ENCODE measurements at places on chromosomes 11 and 22.

GRCh38 chr22:27475548-27475897 lies 326.0 kb downstream of the MN1 start:
- no peak for DNase-seq

GRCh38 chr11:46970913-46971625 lies 34.5 kb downstream of the CSTPP1 start:
- DNase-seq: no peak

DNA sequence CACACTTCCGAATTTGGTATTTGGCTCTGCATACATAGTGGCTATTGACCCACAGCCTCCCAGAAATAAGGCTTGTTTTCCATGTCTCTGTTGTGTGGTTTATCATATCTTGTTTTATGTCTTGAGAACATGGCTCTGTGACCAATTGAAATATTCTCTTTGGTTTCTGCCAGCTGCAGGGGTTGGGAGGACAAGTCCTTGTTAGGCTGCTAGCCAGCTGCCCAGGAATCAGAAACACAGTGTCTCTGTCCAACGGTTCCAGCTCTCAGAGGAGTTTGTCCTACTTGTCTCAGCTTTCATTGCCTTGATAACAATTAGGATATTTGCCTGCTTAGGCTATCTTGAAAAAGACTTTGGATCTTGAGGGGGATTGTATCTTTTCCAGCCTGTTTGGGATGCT lies 6.0 kb upstream of the SLC7A4 start:
- DNase-seq: no peak

GRCh38 chr11:68505596-68505995 lies 45.0 kb downstream of the PPP6R3 start:
- no peak for DNase-seq

DNA sequence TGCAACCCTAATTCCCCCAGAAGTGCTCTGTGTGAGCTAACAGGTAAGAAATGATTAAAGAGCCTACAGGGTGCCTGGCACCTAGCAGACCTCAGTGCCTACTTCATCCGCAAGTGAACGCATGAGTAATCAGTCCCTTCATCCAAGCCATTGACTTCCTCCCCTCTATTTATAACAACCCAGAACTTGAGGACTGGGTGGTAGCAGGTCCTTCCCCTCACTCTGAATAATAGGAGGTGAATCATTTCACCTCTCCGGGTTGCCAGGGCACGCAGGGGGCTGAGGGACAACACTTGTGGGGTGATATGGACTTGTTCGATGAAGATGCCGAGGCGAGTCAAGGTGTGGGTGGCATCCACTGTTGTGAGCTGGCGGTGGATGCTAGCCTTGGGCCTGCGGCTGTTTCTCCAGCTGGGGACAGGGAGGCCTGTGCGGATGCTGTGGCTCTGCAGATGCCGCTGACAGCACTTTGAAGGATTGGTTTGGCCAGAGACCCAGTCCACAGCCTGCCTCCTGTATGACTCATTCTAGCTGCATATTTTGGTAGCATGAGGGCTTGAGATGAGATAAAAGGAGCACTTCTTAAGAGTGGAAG lies 11.7 kb upstream of the SORL1-AS1 start:
- no peak for DNase-seq

DNA sequence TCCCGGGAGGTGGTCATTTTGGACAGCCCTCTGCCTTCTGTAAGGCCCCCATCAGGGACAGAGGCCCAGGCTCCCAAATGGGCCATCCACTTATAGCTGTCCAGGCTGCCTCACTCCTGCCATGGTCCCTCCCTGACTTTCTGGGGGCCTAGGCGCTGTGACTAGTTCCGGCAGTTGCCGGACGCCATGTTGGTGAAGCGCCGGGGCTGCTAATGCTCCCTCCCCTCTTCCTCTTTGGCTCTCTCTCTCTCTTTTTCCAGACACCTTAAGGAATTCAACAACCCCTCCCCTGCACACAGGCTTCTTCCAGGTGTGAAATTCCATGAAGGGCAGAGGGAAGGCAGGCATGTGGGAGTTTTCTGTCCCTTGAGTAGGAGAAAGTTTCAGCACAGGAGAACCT lies 445.6 kb downstream of the SOX6 start:
- DNase-seq: no peak

- DNase-seq: no peak
These were observed 15.5 kb upstream of the RAC2 start for GRCh38 chr22:37259540-37260029.

DNA sequence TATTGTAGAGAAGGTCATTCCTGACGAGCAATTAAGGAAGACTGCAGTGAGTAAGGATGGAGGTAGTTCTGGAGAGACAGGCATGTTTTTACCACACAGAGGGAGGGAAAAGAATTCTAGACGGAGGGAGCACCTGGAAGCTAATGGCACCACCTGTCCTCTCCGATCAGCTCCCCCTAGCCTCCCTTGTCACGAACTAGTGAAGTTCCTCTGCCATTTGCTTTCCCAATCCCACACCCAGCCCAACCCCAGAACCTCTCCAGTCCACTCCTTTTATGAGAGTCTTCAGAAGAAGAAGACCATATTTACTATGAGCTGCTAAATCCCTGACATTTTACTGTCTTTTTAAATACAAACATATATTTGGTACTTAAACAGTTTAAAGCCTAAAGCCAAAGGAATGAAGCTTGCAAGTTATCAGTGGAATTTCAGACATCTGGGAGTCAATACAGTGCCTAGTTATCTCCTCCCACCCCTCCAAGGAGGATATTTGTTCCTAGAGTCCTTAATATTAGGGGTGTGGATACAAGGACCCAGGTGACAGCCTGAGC lies 46.1 kb upstream of the HSPA8 start:
- DNase-seq: no peak

DNA sequence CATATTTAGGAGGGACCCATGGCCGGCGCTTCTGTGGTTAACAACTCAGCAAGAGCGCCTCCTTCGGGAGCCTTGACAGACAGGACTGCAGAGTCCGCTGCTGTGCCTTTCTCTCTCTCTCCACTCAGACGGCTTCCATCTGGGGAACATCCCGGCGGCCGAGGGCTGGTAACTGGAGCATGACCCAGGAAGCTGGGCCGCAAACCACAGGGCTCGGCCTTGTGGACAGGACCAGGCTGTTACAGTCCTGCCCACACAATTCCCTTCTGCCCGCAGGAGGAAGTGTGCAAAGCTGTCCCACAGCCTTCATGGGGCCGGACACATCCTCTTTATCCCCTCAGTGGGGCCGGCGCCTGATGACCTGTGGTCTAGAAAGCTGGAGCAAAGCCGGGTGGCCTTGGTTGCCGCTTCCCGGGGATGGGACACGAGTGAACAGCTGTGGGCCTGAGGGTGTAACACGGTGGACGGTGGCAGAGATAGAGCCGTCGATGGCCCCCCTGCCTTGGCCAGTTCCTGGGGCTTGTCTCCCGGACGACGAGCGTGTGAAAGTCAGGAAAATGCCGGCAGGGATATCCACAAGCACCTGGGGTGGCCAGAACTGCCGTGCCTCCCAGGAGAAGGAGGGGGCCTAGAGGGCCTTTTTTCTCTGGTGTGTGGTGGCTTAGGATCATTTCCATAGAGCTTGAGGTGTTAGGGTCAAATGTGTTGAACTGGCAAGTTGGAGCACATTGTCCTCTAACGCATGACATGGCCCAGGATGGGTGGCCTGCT lies 50.1 kb downstream of the FBLN1 start:
- DNase-seq: no peak

DNA sequence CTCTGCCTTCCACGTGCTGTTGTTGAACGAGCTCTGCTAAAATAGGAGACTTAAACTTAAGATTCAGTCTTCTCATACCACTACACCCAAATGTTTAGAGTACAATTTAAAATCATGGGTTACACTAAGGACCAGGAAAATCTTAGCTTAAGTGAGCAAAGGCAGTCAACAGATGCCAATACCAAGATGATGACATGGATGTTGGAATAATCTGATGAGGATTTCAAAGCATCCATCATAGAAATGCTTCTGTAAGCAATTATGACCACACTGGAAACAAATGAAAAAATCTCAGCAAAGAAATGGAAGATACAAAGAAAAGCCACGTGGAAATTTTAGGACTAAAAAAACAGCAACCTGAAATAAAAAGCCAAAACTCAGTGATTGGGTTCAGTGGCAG lies 109.8 kb downstream of the ATXN10 start:
- DNase-seq: no peak

DNA sequence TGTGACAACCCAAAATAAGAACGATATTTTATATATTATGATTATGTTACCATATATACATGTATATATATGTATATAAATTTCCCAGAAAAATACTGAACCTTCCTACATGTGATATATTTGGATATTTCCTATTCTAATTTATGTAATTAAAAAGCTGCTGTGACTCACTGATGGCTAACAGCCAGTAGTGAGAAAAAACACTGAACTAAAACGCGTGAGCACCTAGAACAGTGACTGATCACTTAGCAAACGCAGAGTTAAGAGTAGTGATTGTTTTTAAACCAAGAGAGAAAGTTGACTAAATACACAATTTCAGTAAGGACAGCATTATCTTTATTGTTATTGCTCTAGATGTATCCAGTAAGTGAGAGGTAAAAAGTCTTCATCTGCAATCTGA lies 213.8 kb downstream of the TMEM135 start:
- no peak for DNase-seq

DNA sequence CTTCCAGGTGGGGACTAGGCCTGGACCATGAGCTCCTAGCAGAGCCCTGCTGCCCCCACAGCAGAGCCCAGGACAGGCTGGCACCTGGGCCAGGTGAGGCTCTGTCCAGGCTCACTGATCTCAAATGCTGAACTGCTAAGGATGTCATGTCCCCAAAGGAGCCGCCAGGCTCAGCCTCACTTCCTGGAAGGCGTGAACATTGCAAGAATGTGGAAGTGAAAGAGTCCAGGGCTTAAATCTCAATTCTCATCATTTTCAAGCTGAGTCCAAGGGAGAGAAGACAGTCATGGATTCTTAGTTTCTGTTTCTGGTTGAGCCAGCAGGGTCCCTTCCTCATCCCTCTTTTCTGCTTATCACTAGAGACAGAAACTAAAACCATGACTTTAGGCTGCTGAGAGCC lies 5.0 kb downstream of the ASCL2 start:
- DNase-seq: no peak

DNA sequence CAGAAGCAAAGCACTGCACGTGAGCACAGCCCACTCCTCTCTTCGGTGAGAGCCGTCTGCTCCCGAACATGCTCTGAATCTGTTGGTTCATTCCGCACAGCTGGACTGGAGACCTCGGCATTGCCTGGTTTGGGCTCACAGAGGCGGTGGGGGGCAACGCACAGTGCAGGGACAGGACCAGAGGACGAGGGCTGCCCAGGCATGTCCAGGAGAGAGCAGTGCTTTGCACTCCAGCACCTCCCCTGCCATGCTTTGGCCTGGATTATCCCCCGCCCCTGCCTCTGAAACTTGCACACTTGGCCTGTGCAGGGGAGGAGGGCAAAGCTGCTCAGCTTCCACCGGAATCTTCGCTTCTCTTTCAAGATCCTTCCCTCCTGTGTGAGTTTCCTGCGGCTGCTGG lies 536.5 kb downstream of the BRD1 start:
- no peak for DNase-seq

DNA sequence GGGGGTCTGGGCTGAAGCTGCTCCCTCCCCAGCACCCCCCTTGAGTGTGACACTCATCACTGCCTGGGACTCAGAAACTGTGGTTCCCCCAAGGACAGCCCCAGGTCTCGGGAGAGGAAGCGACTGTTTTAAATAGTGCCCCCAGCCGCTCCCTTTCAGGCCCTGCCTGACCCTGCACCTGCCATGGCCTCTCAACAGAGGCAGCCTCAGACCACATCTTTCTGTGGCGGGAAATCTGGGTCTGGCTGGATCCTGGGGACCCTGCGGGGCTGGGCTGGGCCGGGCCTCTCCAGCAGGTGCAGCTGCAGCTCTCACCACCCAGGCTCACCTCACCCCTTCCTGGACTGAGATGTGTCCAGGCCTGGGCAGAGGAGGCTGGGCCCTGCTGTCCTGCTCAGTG lies 3.7 kb upstream of the IGLL1 start:
- no peak for DNase-seq

GRCh38 chr11:520428-521176 lies 13.6 kb upstream of the RNH1 start:
- DNase-seq: no peak

GRCh38 chr11:66042996-66043906 lies 5.7 kb downstream of the GAL3ST3 start:
- DNase-seq: no peak

DNA sequence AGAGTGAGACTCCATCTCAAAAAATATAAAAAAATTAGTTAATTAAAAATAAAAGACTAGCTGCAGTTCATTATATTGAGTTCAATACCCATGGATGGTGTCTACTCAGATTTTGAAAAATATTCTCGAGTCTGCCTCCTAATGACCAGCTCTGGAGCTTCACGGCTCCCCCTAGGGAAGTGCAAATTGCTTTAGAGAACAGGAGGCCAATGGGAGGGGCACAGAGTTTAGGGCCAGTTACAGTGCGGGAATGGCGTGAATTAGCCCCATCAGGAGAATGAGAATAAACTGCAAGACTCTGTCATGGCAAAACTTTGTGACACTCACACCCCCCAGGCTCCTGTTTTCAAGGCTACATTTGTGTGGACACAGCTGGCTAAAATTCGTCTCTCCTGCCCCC lies 4.6 kb downstream of the FGF4 start:
- no peak for DNase-seq

GRCh38 chr11:272195-272930 lies 5.8 kb upstream of the NLRP6 start:
- no peak for DNase-seq

GRCh38 chr22:26734339-26735018 lies 77.1 kb downstream of the MIAT start:
- no peak for DNase-seq

- DNase-seq: peak; percentile 73
These were observed 936.6 kb downstream of the OPCML start for GRCh38 chr11:132595711-132596134.

- DNase-seq: no peak
These were observed 280.2 kb downstream of the BUD13 start for GRCh38 chr11:116492600-116492999.

DNA sequence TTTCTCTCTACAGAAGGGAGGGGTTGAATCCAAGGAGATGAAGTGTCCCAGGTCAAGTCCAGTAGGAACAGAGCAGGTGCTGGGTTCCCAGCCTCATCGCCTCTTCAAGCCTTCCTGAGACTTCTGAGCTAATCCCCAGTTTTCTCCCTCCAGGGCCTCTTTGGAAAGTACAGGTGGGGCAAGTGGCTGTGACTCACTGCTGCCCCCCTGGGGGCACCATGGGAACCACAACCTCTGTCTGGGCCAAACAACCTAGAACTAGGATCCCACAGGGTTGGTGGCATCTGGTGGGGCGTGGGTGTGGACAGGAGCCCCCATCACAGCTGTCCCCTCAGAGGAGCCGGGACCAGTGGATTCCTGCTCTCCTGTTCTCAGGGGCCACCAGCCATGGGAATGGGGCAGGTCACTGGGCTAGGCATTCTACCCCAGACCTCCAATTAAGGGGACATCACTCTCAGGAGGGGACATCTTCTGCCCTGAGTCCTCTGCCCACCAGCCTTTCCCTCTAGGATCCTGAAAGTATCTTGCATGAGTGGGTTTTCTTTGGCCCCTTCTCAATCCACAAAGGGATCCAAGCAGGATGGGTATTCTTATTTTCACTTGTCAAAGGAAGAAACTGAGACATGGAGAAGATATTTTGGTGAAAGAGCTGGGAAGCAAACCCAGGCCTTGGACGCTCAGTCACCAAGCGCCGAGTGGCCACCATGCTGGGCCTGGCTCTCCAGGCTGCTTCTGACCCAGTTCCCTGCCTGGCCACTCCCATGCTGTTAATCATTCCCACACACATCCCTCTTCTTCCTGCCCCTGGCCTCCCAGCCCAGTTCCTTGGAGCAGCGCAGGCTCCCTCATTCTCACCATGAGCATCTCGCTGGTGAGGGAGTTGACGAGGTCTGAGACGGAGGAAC lies 23.8 kb downstream of the LRRC10B start:
- peak; percentile 20 for DNase-seq

GRCh38 chr22:49861642-49862495 lies 8.2 kb downstream of the ZBED4 start:
- no peak for DNase-seq
